DND-41 (cell line): ENCODE measurements at places on chromosomes 2 and 18.

- no peaks in the 10 kb centered on the region for H3K36me3 ChIP-seq
- H3K4me3 ChIP-seq, result no peak overlapping the region
- no peak overlapping the region for H3K27ac ChIP-seq
These were observed 74.4 kb downstream of the KIAA1328 start for GRCh38 chr18:36903215-36903928.

DNA sequence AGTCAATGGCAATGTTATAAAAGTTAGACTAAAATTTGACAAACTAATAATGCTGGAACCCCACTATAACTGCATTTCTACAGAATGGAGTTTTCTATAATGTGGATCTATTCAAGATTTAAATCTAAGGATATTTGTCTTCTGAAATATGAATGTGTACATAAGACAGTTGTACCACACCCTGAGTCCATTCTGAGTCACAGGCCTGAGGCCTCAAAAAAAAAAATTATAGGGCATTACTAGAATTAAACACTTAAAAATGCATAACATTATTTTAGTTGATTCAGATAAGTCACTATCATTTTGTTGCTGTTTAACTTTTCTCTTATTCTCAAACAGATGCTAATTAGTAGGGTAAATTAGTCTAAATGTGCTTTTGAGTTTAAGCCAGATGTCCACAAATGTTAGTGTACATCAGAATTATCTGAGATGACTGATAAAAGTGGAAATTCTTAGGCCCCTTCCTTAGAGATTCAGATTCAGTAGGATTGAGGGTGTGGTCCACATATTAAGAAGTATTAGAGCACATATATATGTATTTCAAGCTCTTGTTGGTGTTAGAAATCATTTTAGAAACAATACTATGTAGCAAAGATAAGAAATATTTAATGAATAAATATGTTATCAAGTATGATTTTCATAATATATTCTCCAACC, 42.4 kb upstream of the COL5A2 start:
- H3K27ac ChIP-seq, result no peak overlapping the region
- no peaks in the 10 kb centered on the region for H3K36me3 ChIP-seq
- peaks cover 5% of the 10 kb centered on the region; the same call in 1 of the 2 replicates for H3K4me1 ChIP-seq

- DNase-seq, result no peak
- H3K27ac ChIP-seq, result no peak overlapping the region
- H3K36me3 ChIP-seq, result no peaks in the 10 kb centered on the region
- no peak overlapping the region for H3K4me3 ChIP-seq
These were observed 2.3 kb upstream of the GDF7 start for GRCh38 chr2:20664431-20665242.

DNA sequence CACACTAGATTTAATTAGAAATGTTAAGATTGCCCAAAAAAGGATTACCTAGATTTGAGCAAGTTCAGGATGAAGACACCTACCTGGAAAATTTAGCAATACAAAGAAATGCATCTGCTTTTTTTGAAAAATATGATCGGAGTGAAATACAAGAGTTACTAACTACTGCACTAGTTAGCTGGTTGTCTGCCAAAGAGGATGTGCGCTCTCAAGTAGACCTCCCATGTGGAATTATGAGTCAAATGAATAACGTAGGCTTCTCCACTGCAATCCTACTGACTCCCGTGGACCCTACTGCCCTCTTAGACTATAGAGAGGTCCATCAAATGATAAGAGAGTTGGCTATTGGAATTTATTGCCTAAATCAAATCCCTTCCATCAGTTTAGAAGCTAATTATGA, 2.0 kb downstream of the ANKAR start:
- H3K4me1 ChIP-seq, result no peaks in the 10 kb centered on the region
- DNase-seq, result no peak
- H3K36me3 ChIP-seq, result peaks cover 58% of the 10 kb centered on the region

DNA sequence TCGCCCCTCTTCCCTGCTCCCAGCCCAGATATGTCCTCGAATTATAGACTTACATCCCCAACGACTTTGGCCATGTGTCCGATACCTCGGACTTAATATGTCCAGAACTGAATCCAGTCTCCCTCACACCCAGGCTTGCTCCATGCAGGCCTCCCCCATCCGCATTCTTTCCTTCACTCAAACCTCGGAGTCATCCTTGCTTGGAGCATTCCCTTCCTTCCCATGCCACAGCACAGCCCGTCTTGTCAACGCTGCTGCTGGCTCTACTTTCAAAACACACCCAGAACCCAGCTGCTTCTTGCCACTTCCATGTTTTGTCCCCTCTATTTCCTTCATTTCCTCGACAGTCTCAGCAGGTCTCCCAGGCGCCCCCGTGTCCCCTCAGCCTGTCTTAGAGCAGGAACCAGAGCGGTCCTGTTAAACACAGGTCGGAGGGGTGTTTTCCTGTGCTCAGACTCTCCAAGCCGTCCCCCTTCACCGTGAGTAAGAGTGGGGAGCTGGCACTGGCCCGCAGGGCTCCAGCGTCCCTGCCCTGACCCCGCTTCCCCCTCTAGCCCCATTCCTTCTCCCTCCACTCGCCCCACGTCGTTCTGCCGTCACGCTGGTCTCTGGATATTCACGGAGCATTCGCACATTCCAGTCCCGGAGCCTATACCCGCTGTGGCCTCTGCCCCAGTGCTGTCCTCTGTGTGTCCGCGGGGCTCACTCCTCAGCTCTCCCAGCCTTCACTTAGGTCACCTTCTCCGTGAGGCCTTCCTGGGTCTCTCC, 54.4 kb downstream of the VAPA start:
- no peak for DNase-seq
- no peak overlapping the region for H3K4me3 ChIP-seq
- H3K4me1 ChIP-seq, result peaks cover 13% of the 10 kb centered on the region
- H3K27me3 ChIP-seq, result no peaks in the 10 kb centered on the region
- H3K27ac ChIP-seq, result no peak overlapping the region

GRCh38 chr18:13011719-13012118, 20.6 kb downstream of the CEP192 start:
- H3K27ac ChIP-seq, result no peak overlapping the region
- no peaks in the 10 kb centered on the region for H3K27me3 ChIP-seq
- H3K4me1 ChIP-seq, result no peaks in the 10 kb centered on the region
- DNase-seq, result no peak
- H3K4me3 ChIP-seq, result no peak overlapping the region
- H3K36me3 ChIP-seq, result peaks cover 95% of the 10 kb centered on the region

- DNase-seq, result no peak
- H3K27ac ChIP-seq, result no peak overlapping the region
These were observed 52.3 kb upstream of the ZFP36L2 start for GRCh38 chr2:43278564-43279220.

DNA sequence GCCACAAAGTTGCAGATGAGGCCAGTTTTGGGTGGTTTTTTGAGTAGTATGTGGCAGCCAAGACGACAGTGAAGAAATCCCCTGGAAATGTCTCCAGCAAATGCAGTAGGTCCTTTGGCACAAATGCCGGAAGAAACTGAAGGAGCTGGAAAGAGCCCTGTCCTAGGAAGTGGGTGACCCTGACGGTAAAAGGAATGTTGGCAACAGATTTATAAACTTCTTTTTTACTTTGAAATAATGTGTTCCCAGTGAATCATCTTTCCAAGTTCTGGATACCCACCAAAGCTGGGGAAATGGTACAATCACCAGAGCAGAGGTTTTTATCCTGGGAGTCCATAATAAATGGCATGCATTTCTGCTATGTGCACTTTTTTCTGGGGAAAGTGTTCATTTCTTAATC, 112.9 kb downstream of the CSRNP3 start:
- H3K4me3 ChIP-seq, result no peak overlapping the region
- no peak for DNase-seq
- no peak overlapping the region for H3K27ac ChIP-seq
- peaks cover 3% of the 10 kb centered on the region for H3K27me3 ChIP-seq
- no peaks in the 10 kb centered on the region for H3K36me3 ChIP-seq
- no peaks in the 10 kb centered on the region for H3K4me1 ChIP-seq
